Stimulated activated CD4-positive, alpha-beta T cell treated with anti-CD3 and anti-CD28 coated beads, Interleukin-1b, Interleukin-23, amount 100 ng/mL, for 1 hour (primary cell): ENCODE measurements at places on chromosomes 7 and 10.
A peak's percentile ranks its signal among the peaks of the same experiment; 100 is the strongest.

DNA sequence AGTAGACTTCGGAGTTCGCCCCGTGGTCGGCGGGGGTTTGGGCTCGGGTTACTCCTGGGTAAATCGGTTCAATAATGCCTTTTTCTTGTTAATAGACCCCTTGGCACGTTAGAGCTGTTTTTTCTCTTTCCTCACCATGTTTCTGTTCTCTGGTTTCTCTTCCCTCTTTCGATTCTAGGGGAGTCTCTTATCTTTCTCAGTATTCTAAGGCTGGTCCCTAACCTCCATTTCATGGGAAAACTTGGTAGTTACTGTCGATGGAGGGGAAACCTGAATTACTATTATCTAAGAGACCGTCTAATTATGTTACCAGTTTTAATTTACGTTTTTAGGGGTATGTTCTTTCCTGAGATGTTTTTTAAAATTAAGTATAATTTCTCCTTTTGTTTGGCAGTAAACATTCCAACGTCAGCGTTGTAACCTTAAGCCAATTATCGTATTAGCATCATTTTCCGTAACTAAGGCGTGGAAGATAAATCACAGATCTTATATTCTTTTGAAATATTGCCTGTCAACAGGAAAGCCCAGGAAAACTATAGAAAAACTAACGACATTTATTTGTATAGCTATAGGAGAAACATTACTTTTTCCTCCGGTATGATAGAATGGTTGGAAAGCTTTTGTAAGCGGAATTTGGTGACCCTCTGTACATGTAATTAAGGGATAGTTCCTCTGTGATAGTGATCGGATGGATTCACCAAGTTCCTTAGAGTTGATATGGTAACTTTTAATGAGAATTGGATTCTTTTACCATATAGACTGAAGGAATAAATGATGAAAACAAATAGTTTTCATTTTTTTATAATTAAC, 847 bp downstream of the BTAF1 start:
- DNase-seq, result no peak

- no peak for DNase-seq
Observed at GRCh38 chr7:47148536-47149207, 433.2 kb downstream of the TNS3 start.

- DNase-seq, result no peak
Observed at GRCh38 chr7:94580601-94581000, 71.0 kb downstream of the CASD1 start.

- DNase-seq, result peak; percentile 74
Observed at GRCh38 chr7:30026229-30027064, at the start of gene FKBP14. Gene FKBP14, minus strand, starts transcription at chr7:30026702. Its CDS starts 194 bp downstream, at chr7:30026508.

GRCh38 chr7:155038335-155038734, 31.8 kb upstream of the HTR5A start:
- DNase-seq, result no peak

- DNase-seq, result no peak
Observed at GRCh38 chr7:919924-920341, 34.5 kb downstream of the ADAP1 start.

DNA sequence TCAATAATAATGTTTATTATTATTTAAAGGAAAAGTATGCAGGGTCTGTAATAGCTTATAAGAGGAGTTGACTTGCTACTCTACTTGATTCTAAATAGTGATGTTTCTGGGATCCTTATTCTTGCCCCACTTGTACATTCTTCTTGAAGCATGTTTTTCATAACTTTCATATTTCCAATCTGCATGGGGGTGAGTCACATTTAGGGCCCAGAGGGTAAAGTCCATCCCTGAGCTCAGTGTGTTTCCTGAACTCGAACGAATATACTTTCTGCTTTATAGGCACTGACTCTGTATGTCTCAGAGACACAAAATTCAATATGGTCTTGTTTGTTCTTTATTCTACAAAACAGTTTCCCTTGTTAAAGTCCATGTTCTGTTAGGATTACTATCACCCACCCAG, 61.0 kb upstream of the SMIM30 start:
- DNase-seq, result no peak

DNA sequence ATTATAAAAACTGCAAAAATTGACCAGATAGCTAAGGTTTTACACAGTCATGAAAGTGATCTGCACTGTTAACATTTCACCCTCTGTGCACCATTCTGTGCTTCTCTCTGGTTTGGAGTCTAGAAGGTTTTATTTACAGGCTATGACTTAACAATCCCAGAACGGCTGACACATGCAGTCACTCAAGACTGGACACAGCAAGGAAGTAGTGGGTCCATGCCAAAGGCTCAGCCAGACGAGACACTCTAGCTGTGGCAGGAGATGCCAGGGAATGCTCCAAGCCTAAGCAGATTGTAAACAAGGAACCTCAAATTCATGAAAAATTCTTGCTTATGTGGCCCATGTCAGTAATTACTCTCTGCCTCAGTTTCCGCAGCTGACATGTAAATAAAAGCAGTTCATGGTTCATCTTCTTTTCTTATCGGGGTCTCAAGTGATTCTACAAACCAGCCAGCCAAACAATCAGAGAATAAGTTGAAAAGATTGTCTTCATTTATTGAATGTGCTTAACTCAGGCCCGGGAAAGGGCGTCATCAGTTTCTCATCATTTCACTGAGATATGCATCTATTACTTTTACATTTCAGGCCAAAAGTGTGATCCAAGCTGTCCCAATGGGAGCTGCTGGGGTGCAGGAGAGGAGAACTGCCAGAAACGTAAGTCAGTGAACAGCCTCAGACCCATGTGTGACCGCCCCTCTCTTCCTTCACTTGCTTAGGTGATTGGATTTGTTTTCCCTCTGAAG, 132.1 kb downstream of the EGFR start:
- DNase-seq, result no peak

DNA sequence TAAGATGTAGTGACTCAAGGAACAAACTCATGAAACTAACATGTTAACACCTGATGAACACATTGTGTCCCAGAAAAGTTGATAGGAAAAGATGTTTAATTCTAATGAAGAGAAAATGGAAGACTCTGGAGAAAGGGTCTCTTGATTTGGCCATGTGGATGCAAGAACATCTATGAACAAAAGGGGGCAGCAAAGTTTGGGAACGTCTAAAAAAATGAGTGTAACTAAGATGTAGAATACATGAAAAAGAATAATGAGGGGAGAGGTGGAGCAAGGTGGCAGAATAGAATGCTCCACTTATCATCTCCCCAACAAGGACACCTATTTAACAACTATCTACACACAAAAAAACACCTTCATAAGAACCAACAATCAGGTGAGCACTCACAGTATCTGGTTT, 805.1 kb downstream of the TNS3 start:
- DNase-seq, result no peak

DNA sequence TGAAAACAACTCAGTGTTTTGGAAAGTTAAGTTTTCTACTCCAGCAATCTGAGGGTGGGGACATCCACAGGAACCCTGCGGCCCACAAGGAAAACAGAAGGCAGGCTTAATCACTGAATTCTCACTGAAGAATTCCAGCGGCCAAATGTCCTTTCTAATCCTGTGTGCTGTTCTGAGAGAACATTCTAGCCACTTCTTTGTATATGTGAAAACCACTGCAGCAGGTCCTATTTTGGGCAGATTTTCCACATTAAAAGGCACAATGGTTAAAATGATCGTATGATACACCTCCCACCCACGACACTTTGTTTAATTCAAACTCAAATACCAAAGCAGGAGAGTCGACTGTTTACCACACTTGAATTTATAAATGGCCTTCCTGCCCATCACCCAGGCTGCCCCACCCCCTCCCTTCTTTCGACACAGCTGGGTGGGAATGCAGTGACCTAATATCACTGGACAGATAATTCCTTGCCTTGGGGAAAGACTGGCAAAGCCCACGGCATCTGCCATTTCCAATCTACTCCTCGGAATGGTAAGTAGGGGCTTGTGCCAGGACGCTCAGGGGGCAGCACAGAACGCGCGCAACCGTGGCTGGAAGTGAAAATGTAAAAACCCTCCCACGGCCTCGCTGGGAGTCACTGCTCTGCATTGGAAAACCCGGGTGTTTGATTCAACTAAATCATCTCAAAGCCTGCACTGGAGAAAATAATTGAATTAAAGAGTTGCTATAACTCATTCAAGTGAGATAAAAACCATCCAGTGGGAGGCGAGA, 67.0 kb downstream of the CTBP2 start:
- no peak for DNase-seq

GRCh38 chr7:114703677-114704076, 218.2 kb upstream of the MDFIC start:
- no peak for DNase-seq

- no peak for DNase-seq
Observed at GRCh38 chr10:79159785-79160184, 91.0 kb downstream of the ZMIZ1 start.
